Inflammatory macrophage (primary cell): ENCODE measurements at places on chromosomes 13 and 19.

DNA sequence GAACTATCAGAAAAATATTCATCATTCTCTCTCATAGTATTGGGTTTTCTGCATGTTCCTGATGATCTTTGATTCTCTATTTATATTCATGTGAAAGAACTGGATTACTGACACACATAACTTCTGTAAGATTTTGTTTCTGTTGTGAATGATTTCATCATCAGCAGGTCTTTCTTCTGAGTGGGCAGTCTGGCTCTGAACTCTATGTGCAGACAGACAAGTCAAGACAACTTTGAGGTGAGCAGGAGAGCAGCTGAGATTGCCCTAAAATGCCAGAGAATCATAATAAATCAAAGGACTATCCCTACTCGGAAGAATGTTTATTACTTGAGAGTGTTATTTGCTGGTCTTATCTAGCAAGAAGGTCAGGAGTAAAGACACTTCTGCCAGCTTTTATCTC, 652.1 kb upstream of the GPC6 start:
- DNase-seq, result no peak

DNA sequence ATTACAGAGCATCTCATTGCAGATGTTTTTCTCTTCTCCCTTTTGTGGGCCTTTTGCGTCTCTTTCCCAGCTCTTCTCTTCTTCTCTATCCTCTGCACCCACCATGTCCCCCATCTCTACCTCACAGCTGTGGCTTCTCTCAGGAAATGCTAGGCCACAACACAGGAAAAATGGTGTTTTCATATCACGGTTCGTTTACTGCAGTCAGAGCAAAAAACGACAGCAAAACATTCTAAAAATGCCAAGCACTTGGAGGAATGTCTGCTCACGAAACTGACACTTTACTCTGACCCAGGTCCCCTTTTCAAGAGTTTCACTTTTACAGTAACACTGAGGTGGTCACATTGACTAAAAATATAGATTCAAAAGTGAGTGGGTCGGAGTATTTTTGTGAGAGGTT, 152.2 kb downstream of the DCT start:
- DNase-seq, result no peak

DNA sequence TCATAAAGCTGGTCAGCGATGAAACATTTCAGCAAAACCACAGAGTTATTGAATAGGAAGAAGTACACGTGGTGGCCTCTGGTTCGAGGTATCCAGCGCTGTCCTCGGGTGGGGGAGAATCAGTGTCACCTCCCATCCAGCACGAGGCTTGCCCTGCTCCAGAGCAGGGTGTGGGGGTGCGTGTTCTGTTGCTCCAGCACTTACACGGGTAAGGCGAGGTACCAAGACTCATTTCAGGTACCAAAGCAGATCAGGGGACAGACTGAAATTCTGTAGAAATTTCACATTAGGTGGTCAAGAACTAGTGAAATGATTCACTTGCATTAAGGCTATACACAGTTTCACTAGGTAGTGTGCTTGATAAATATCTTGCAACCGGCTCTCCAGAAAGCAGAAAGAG, 164.2 kb upstream of the SOX1 start:
- no peak for DNase-seq

DNA sequence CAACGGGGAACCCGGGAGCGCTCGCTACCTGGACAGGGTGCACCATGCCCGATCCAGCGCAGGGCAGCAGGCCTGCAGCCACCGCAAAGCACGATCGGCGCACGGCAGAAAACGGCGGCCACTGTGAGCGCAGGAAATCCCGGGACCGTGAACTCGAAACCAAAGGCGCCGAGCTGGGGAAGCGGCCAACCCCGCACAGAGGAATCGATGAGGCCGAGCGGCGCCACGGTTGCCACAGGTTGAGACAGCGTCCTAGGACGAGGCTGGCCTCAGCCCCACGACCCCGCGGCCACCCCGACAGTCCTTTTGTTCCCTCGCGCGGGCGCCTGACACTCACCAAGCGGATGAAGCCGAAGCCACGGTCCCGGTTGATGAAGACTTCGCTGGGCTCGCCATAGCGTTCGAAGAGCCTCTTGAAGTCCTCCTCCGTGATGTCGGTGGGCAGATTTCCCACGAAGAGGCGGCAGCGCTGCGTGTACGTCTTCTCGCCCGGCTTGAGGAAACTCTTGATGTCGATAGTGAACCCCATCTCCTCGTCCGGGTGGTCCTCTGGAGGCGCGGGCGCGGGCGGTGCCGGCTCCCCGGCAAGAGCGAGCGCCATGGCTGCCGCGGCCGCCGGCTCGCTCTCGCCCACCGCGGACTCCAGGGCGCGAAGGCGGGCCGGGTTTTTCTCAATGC, 557 bp downstream of the PSPC1 start:
- peak; percentile 31 for DNase-seq

- DNase-seq, result peak; percentile 77
These were observed at the start of gene ETHE1 for GRCh38 chr19:43526884-43527859. Gene ETHE1 (minus strand): TSS chr19:43527201. CDS start chr19:43527177, 24 bp downstream.

DNA sequence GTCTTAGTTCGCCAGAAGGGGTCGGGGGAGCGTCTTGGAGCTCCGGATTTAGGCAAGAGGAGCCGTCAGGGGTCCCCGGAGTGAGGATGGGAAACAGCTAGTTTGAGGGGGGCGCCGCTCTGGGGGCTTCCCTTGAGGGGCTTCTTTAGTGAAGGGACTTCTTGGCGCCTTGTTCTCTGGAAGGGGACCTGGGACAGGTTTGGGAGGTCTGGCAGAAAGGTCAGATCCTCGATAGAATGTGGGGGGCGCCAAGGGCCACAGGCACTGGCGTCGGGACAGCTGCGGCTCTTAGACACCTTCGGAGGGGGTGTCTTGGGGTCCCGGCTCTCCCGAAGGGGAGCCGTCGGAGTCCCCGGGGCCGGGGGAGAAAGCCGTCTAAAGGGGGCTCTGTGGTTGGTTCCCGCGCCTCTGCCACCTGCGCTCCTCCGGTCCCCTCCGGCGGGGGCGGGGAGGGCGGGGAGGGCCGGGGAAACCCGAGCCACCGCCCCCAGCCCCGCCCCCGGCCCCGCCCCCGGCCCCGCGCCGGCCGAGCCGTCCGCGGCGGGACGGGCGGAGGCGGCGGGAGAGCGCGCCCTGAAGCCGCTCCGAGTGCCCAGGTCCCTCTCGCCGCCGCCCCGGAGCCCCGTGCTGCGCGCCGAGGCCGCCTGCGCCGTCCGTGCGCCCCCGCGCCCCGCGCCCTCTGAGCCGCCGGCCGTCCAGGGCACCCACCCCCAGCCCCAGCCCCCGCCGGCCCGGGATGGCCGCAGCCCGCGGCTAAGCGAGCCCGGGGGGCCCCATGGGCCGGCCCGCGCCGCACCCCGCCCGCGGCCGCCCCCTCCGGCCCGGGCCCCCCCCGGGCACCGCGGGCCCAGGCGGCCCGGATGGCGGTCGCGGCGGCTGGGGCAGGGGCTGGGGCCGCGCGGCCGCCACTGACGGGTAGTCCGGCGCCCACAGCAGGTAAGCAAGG, at the start of gene NRTN:
NRTN (plus strand) TSS at position 552 of the 946 bp plus-strand sequence. CDS start 19,099 bp downstream, outside the sequence.
- DNase-seq, result no peak

- no peak for DNase-seq
These were observed 2.1 kb upstream of the WASF3 start for GRCh38 chr13:26555413-26555812.

GRCh38 chr13:26075498-26075897, 23.7 kb upstream of the SHISA2 start:
- DNase-seq, result no peak

DNA sequence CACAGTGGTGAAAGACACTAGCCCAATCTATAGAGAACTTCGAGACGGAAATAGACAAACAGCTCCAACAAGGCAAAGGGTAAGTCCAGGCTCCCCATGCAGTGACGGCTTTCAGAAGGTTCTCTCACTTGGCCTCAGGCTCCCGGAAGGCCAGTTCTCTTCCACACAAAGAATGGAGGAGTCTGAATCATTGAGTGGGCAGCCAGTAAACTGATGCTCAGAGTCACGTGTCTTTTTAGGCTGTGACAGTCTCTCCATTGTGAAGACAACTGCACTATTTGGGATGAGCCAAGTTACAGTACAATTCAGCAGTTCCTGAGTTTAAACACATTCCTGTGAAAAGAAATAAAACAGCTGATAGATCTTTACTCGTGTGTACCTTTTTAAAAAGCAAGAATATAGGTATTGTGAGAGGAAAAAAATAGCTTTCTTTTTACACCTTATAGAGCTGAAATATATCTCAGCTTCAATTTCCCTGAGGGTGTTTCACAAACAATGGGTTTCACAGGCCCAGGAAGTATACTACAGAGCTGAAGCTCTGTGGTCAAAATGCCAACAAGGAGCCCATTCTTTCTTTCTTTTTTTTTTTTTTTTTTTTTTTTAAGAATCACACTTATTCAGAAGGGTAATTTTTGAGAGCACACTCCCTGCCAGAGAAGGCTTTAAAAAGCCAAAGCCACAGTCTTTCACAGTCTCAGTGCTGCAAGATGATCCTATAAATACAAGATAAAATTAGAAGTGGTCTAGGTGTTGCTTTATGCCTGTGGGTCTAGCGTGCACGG, 135.1 kb downstream of the FREM2 start:
- DNase-seq, result no peak

DNA sequence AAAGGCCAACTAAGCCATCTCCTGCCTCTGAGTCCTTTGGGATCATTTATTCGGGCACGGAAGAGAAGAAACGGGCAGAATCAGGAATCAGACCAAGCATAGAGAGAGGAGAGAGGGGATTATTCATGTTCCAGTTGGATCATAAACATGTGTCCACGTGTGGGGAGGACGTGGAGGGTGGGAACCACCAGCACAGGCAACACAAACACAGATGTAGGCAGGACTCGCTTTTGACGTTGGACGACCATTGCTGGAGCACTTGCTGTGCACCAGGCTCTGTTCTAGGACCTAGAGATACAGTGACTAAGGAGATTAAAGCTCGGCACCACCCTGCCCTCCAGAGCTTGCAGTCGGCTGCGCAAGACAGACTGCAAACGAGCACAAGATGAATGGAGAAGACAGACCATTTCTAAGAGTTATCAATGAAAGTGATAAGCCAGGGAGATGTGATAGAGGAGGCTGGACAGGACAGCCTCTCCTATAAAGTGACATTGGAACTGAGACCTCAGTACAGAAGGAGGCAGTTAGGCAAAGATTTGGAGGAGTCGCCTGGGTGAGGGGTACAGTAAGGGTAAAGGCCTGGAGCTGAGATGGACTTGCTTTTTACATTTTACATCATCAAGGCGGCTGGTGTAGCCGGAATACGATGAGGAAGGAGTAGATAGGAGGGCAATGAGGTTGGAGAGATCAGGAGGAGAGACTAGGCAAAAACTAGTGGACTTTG, 716 bp downstream of the SH2D3A start:
- no peak for DNase-seq

- peak; percentile 18 for DNase-seq
These were observed 22.5 kb downstream of the DHRS12 start for GRCh38 chr13:51781246-51782022.

DNA sequence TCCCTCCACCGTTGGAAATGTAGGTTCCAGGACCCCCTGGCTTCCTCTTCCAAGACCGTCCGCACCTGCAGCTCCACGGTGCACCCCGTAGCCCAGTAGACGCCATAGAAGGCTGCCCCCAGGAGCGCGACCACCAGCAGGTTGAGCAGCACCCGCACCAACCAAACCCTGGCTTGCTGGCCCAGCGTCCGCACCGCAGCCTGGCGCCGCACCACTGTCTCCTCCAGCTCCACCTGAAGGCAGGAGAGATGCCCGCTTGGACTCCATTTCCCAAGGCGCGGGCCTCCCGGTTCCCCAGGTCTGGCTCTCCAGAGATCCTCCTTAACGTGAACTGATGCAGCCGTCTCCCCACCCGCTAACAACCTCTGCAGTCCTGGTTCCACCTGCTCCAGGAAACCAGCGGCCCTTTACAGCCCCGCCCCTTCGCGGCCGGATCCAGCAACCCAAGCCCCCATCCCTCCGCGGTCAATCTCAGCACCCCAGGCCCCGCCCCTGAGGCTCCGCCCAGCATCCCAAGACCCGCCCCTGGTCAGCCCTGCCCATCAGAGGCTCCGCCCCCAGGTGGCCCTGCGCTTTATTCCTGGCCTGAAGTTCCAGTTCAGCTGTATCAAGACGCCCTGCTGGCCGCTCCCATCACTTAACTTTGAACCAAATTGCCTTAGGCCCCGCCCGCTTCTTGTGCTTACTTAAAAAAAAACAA, 5.0 kb upstream of the LENG1 start:
- DNase-seq, result peak; percentile 45

DNA sequence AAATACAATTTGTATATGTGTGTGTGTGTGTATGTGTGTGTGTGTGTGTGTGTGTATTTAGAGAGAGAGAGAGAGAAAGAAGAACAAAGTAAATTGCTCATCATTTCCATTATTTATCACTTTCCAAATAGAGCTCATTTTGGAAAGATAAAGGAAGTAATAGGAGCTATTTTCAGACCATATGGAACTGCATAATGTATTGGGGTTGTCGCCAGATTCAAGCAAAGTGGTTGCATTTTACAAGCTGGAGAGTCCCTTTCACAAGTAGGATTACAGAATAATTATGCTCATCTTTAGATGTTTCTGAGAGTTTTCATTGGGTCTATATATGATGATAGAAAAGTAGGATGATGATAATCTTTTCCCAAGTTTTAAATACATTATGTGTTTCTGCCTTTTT, 842.7 kb upstream of the SLC10A2 start:
- DNase-seq, result no peak

DNA sequence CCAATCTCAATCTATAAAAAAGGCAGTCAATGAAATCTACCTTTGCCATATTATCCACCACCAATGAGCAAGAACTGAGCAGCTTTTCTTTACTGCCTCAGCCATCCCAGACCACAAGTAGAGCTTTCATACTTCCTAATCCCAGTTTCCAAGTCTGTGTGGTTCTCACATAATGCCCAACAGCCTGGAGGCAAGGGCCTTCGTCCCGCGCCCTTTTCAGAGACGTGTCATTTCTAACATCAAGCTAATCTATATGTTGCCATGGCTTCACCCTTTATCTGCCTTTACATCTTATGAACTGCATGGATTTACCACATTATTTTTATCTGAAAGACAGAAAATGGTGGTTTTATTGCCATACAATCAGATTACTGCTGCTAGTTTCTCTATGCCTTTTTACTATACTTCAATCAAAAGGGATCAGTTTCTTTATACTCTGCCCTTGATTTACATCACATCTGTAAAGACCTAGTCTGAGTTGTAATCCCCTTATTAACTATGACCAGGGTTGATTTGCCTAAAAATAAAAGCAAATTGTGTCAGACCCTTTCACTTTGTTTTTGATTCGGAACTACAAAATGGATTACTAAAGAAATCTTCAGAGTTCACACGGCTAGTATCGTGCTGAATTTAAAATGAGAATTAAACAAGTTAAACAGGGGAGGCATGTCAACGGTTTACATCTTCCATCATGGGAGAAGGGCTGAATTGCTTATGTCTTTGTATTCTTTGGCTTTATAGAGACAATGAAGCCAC, 5.9 kb downstream of the EFNB2 start:
- no peak for DNase-seq
